ENCODE measurements at places on chromosomes 4 and X.

DNA sequence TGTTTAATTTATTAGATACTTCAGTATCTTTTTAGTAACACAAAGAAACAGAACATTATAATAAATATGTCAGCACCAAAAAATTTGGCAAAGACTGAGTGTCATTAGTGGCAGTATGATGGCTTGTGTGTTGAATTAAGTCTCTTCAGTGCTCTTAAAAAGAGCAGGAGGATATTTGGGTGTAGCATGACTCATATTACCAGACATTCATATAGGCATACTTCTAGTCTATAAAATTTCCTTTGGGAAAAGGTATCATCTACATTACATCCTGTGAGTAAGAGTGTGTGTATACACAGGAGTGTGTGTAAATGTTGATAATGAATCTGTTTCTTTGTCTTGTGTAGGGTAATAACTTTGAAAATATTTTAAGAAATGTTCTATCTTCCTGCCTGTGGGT lies 135.7 kb downstream of the CNKSR2 start:
- DNase-seq: no peak

DNA sequence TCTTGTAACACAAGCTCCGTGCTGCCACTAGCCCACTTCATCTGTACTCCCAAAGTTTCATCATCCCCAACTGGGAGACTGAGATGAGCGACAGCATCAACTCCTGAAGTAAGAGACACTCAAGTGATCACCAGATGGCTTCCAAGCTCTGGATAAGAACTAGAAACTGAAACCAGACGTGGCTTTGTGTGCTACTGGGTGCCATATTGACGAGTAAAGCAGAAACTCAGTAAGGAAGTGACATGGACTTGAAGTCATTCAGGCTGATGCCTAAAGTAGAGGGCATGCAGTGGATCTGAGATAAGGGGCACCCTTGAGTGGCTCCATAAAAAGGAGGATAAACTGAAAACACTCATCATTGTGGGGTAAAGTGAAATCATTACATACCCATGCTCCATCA lies 72.4 kb downstream of the PCYT1B start:
- no peak for DNase-seq

DNA sequence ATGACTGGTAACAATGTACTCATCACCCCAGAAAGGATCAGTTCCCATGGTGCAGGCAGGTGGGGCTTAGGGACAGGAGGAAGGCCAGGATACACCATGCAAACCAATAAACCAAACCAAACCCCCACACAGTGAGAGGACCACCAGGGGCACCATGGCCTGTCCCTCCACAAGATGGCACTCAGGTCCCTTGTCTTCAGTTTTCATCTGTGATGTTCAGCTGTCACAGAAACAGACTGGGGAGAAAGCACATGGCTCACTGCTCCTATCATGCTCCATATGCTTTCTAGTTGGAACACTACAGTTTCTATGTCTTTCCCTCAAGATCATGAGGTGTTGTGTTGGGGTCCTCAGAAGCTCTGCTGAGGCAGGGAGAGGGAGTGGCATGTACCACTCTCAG lies 10.1 kb downstream of the HS3ST1 start:
- no peak for DNase-seq

DNA sequence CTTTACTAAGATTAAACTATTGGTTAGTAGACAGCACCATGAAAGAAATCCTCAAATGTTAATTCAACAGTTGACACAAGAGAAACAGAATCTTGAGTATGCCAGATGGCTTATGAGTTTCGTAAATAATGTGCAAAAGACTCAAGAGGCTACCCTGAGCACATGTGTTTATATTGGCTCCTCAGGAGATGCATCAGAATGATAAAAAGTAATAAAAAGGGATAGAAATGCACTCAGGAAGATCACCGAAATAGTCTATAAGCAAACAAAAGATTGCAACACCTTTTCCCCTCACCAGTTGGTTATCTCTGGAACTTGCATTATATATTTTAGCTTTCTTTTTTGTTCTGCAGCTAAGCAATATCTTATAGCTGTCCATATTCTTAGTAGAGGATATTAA lies 84.4 kb downstream of the SCFD2 start:
- DNase-seq: no peak

DNA sequence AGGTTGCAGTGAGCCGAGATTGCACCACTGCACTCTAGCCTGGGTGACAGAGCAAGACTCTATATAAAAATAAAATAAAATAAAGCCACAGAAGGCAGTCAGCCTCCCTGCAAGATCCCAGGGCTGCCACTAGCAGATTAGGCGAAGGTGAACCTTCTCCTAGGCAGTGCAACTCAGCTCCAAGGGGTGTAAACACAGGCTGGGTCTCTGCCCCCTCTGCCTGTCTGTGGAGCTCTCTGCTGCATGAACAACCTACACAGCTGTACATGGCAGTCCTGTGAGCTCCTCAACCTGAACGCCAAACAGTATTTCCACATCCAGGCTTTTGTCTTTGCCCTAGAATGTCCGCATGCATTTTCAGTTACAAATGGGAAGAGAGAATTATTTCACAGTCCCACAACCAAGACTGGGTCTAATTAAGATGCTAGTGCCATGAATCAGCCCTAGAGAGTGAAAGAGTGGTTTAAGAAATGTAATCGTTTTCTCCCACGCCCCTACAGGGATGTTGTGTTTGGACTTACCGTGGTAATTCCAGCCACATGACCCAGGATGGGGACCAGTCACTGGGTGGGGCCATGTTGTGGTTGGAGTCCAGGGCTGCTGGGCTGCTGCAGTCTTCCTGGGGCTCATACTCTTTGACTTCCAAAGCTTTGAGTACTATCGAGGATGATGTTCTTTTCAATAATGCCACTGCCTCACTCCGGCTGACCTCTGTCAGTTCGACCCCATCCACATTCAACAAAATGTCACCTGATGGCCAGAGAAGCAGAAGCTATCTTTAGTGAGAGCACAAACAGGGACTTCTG lies 99.0 kb downstream of the FIP1L1 start:
- DNase-seq: no peak

DNA sequence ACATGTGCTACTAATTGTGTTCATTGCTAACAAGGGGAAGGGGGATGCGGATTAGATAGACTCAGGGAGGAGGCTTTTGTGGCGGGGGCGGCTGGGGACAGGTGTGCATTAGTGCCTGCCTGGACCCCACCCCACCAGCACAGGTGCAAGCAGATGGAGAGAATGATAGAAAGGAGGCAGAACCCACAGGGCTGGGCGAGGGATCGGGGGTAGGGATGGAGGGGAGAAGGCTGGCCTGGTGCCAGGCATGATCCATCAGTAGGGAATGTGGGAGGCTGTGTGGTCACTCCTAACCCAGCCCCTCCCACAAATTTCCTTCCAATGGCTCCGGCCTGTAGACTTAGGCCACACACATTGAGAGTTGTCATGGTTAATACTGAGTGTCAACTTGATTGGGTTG lies 30.5 kb upstream of the CRMP1 start:
- no peak for DNase-seq

DNA sequence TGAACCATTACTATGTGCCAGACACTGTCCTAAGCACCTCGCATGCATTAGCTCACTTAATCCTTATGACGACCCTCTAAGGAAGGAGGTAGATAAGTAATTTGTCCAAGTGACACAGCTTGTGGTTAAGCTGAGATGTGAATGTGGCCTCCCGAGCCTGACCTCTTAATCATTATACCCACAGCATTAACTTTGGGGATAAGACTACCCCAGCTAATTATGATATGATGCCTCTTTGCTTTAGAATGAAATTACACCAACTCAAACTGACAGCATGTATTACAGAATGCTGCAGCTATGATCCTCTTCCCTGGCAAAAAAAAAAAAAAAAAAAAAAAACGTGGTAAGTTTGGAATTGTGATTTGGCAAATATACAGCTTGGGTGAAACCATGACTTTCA lies 53.5 kb downstream of the APBB2 start:
- no peak for DNase-seq
